ENCODE measurements at places on chromosomes 3 and 15.

GRCh38 chr3:155282385-155283091, 10.9 kb downstream of the STRIT1 start:
- DNase-seq: no peak

DNA sequence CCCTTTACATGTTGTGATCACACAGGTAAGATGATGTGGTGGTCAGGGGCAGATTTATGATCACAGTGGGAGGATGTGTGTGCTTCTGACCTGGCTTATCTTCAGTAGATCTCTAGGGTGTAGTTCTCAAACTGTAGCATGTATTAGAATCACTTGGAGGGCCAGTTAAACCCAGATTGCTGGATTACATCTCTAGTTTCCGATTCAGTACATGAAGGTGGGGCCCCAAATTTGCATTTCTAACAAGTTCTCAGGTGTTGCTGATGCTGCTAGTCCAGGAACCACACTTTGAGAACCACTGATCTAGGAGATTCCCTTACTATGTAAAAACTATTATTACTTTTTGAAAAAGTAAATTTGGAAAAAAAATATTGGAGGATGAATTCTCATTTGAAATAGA, 199.3 kb upstream of the GOLIM4 start:
- no peak for DNase-seq

DNA sequence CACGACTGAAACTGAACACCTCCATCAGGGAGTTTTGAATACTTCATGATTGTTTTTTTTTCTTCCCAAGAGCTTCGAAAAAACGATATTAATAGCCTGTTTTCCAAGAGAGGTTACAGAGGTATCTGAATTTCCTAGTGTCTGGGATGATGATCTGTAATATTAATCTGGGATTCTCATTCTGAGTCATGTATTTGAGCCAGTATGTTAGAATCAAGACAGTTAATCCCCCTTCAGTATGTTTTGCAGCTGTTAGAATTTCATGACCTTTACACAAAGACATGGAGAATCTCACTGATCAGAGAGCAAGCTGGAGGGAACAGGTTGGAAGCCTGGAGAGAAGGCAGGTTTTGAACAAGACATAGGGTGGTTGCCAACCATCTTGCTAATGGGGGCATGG, 234.5 kb upstream of the GAP43 start:
- no peak for DNase-seq

DNA sequence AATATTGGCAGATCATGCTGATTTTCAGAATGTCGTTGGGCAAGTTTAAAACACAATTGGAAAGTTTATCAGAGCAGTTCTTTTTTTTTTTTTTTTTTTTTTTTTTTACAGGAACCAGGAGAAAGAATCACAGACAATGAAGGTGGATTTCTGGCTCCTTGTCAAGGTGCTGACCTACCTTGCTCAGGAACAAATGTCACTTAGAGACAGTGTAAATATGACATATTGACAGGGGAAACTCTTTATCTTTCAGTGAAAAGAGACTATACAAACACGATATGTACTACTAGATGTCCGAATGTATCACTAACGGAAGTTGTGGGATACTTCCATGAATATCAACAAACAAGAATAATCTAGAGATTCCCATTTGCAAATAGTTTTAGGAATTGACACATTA, 237.3 kb downstream of the FMN1 start:
- no peak for DNase-seq

- no peak for DNase-seq
Measured at GRCh38 chr3:129033633-129034321, 26.8 kb upstream of the GP9 start.

- no peak for DNase-seq
Measured at GRCh38 chr3:161500068-161500796, 3.6 kb downstream of the OTOL1 start.

DNA sequence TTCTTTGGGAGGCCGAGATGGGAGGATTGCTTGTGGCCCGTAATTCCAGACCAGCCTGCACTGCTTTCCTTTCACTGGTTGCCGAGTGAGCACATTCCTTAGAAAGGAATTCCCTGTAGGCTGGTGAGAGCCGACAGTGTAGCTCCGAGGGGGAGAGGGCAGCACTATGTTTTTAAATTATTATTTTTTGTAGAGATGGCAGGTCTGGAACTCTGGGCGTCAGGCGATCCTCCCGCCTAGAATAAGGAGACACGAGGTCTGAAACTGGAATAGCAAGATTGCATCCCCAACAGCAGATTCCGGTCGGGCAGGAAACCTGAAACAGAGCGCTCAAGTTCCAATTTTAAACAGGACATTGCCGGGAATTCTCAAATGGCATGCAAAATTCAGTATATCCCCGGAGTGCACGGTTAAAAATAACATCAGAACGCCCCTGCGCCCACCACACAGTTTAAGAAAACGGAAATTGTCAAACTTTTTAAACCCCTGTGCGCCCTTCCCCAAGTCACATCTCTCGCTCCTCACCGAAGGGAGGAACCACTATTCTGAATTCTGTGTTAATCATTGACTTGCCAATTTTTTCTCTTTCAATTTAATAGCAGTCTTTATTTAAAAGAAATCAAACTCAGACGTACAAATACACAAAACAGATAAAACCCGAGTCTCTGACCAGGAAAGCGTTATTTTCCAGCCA, 643 bp upstream of the RNU5B-1 start:
- DNase-seq: no peak

- DNase-seq: no peak
Measured at GRCh38 chr3:138334608-138335007, 5.0 kb upstream of the NME9 start.

- no peak for DNase-seq
Measured at GRCh38 chr3:6089780-6090179, 771.1 kb upstream of the GRM7 start.

DNA sequence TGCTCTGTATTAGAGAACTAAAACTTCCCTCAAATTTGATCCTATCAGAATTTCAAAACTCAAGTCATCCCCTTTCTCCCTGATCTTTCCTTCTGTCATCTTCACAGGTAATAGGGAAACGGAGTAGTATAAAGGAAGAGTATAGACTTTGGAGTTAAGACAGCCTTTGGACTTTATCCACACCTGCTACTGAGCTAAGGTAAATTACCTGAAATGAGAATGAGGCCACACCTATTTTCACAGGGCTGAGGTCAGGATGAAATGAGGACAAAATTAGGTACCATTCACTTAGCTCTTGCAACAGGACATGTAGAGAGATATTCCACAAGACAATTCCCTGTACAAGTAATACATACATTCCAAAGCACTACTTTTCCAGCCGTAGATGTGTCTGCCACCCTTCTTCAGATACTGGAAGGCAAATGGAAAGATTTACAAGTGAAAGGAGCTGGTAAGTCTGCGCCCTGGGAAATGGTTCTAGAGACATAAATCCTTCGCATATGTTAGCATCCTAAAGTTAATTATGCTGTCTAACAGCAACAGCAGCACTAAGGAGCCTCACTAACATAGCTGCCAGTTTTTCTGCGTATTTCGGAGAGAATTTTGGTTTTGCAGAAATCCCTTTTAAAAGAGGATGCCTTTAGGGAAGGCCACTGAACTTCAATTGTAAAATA, 461.8 kb downstream of the SHQ1 start:
- no peak for DNase-seq

DNA sequence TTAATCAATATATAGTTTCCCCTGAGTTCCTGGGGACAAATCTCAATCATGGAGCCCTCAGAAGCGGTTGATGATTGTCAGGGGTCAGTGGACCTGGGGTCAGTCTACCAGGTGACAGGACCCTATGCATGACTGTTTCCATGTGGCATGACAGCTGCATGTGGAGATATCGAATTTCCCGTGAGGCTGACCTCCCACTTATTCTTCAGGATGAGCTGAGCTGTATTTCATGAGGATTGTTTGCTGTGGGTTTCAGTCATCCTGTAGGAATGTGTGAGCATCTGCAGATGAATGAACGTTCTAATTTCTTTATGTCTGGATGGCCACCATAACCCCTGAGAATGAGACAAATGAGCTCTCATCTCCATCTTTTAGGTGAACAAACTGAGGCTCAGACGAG, 93.0 kb upstream of the HES1 start:
- no peak for DNase-seq

GRCh38 chr3:42179110-42179725, 86.8 kb downstream of the CCK start:
- no peak for DNase-seq

- no peak for DNase-seq
Measured at GRCh38 chr15:41855261-41855961, 16.8 kb downstream of the PLA2G4B start.

GRCh38 chr3:38662544-38662943, 13.1 kb upstream of the SCN5A start:
- no peak for DNase-seq

GRCh38 chr3:168862466-168862865, 766.7 kb upstream of the GOLIM4 start:
- DNase-seq: no peak

DNA sequence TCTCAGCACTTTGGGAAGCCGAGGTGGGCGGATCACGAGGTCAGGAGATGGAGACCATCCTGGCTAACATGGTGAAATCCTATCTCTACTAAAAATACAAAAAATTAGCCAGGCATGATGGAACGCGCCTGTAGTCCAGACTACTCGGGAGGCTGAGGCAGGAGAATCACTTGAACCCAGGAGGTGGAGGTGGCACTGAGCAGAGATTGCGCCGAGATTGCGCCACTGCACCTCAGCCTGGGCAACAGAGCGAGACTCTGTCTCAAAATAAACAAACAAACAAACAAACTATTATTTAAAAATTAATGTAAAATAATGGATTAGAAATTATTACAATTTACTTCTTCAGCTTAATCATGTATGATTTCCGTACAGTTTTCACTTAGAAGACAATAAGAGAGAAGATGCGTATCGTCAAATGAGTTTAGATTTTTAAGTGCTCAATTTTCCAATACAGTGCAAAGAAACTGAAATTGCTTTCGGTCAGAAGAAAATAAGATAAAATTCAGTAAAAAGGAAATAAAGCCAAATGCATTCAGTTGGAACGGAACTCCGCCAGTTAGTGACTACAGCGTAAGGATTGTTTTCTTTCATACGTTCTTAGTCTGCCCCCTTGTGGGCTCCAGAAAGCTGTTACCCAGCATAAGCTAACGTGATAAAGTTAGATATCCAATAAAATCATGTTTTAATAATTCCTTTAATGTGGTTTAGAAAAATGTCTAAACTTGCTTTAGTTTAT, 24.8 kb downstream of the AADAC start:
- no peak for DNase-seq

DNA sequence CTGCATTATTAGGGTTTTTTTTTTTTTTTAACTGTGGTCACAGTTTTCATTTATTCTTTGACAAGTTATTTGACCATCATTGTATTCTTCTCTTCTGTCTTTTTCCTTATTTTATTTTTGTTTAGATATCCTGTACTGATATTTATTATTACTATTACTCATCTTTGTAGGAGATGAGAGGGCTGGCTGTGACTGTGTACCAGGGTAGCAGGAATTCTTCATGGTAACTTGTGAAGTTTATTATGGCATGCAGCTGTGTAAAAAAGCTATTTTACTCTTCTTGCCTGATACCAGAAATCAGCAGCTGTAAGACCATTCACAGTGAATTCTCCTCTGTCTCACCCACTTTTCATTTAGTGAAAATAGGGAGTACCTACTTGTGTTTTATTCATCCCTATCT, 44.5 kb downstream of the ATP6V1A start:
- DNase-seq: no peak

DNA sequence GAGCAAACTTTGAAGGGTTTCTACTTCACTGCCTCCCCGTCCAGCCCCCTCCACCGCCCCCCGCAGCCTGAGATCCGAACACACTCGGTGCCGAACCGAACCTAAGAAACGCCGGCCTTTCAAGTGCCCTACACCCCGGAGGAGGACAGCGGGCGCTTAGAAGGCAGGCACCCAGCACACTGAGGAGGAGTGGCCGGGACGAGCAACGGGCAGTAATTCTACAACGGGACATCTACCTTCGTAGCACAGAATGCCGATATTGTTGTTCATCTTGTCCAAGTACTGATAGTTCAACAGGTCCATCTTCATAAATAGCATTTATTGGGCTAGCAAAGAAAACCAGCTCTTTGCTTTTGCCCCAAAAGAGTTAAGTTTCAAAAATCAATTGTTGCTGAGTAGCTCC, 513 bp downstream of the VGLL4 start:
- DNase-seq: no peak

GRCh38 chr15:72907733-72908132, 124.2 kb upstream of the ADPGK start:
- DNase-seq: no peak

DNA sequence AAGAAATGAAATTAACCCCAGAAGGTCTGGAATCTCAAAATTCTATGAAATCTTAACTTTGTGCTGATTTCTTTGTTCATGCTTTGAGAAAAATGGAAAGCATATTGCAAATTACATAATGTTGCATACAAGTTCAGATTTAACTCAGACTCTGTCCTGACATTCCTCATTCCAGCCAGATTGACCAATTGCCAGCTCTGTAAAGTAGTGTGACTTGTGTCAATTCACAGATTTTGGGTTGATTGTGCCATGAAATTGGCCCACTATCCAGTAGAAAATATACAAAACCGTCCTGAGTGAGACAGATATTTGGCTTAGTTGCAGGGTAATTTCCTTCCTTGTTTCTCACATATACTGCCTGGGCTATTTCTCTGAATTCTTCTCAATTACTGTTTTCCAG, 1312.6 kb downstream of the ROBO1 start:
- DNase-seq: no peak

GRCh38 chr3:13475871-13476590, 4.1 kb upstream of the HDAC11 start:
- no peak for DNase-seq

- no peak for DNase-seq
Measured at GRCh38 chr3:9715764-9716437, 12.3 kb downstream of the CPNE9 start.

DNA sequence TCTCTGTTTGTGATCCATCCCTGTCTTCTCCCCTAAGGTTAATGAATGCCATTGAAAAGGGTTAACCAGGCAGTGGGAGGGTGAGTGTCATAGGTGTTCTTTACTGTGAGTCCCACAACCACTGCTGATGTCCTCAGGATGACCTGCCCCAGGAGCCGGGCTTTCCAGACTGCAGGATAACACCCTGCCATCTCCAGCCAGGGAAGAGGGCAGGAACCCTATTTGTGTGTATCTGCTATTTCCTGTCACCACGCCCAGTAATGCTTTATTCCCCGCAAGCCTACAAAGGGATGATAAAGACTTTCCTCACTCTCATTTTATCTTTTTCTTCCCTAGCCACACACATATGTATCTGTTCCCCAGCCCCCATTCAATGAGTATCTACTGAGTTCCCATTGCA, 15.6 kb upstream of the CTXND1 start:
- DNase-seq: no peak

- DNase-seq: no peak
Measured at GRCh38 chr3:134427400-134428111, 53.3 kb upstream of the AMOTL2 start.

- DNase-seq: no peak
Measured at GRCh38 chr15:83565553-83566159, 88.3 kb upstream of the ADAMTSL3 start.

DNA sequence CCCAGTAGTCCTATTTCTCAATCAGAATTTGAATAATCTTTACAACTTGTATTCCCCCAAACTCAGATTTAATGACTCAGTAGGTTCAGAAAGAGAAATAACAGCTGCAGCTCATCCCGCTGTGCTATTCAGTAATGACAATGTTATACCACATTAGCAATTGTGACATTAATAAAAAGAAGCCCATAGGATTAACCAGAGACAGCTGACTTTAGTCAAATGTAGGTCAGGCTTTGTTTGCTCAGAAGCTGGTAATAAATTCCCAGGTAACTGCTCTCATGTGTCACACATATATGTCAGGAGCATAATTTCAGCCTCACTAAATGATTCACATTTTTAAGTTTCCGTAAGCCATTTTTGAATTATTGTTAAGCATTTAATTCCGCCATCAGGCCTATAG, 222.0 kb upstream of the UBE2E2 start:
- DNase-seq: no peak

- DNase-seq: no peak
Measured at GRCh38 chr3:186814100-186814499, 7.8 kb upstream of the RFC4 start.

All from activated T-helper 2 cell treated with anti-CD3 and anti-CD28 coated beads, Interferon-gamma antibody, Interleukin-2, Interleukin-4, amounts not matched to agents 10 μg/mL and 5 μg/mL and 100 μg/mL, durations not matched to agents 14 hours and 24 hours and 36 hours (primary cell).